ENCODE measurements at places on chromosomes 2 and 18. TPM values are rescaled to one million over a fixed set of nuclear protein-coding genes. Genes with fewer than 3 reads are reported as not detected.

- peak; percentile 88 for DNase-seq
- H3K4me3 ChIP-seq, result no peak overlapping the region
- H3K4me1 ChIP-seq, result peaks cover 2% of the 10 kb centered on the region
These were observed 25.8 kb upstream of the SLC14A2 start for GRCh38 chr18:45589356-45590035.

GRCh38 chr18:79780547-79780946, 17.2 kb upstream of the KCNG2 start:
- no peak overlapping the region for H3K27ac ChIP-seq
- H3K4me3 ChIP-seq, result no peak overlapping the region
- no peaks in the 10 kb centered on the region for H3K4me1 ChIP-seq

GRCh38 chr2:240810621-240811020, 9.4 kb downstream of the KIF1A start:
- peaks cover 19% of the 10 kb centered on the region for H3K27me3 ChIP-seq
- H3K4me3 ChIP-seq, result no peak overlapping the region
- H3K36me3 ChIP-seq, result no peaks in the 10 kb centered on the region
- H3K27ac ChIP-seq, result no peak overlapping the region

DUSP19 gene
- total RNA-seq, result 5.9 TPM

DNA sequence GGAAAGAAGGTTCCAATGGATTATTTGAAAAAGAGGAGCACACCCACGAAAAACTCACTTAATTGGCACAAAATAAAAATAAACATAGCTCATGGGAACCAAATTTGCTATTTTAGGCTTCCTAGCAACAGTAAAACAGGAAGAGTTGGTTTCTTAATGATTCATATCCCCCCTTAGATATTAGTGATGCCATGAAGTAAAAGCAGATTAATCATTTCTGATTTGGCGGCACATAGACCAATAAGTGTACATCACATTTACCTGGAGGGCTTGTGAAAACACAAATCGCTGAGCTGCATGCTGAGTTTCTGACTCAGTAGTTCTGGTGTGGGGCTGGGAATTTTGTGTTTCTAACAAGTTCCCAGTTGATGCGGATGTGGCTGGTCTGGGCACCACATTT, 260.4 kb downstream of the SLC4A3 start:
- no peak overlapping the region for H3K4me3 ChIP-seq
- H3K27me3 ChIP-seq, result no peaks in the 10 kb centered on the region
- no peaks in the 10 kb centered on the region for H3K36me3 ChIP-seq
- no peaks in the 10 kb centered on the region for H3K4me1 ChIP-seq

CROCC2 gene
- total RNA-seq, result 0.32 TPM

Measured in left lung (tissue), 14 donors.